Lung (tissue), 17 donors: ENCODE measurements at places on chromosomes 3 and 15. TPM values are rescaled to one million over a fixed set of nuclear protein-coding genes. Genes with fewer than 3 reads are reported as not detected.

DNA sequence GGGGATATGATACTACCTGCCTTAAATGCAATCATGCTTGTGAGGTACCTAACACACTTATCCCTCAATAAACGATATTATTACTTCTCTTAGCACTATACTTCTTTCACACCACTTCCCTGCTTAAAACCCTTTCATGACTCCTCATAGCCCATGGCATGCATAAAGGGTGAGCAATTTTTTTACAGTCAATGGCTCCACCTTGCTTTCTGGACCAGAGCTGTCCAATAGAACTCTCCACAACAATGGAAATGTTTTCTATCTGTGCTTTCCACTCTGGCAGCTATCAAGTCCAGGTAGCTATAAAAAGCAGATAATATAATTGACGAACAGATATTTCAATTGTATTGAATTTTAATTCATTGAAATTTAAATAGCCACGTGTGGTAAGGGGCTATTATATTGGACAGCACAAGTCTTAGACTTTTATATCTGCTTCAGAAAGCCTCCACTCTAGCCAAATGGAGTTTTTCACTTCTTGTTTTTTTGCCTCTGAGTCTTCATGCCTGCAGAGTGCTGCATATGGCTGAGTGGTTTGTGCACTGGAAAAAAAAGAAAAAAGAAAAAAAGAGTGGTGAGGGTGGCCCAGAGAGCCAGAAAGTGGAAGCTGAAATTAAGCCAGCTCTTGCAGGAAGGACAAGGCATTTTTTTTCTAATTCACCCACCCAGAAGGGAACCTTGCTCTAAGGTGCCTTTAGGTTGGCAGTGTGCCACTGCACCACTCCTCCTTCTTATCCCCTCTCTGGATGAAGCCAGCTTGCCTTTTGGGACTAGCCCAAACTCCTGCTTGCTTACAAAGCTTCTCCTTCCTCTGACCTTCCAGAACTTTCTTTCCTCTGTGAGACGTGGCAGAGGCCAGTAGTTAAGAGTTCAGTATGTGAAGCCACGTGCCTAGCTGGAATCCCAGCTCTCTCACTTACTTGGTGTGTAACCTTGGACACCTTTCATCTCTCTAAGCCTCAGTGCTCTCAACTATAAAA, 239.0 kb upstream of the LRTM1 start:
- no peak for DNase-seq

DNA sequence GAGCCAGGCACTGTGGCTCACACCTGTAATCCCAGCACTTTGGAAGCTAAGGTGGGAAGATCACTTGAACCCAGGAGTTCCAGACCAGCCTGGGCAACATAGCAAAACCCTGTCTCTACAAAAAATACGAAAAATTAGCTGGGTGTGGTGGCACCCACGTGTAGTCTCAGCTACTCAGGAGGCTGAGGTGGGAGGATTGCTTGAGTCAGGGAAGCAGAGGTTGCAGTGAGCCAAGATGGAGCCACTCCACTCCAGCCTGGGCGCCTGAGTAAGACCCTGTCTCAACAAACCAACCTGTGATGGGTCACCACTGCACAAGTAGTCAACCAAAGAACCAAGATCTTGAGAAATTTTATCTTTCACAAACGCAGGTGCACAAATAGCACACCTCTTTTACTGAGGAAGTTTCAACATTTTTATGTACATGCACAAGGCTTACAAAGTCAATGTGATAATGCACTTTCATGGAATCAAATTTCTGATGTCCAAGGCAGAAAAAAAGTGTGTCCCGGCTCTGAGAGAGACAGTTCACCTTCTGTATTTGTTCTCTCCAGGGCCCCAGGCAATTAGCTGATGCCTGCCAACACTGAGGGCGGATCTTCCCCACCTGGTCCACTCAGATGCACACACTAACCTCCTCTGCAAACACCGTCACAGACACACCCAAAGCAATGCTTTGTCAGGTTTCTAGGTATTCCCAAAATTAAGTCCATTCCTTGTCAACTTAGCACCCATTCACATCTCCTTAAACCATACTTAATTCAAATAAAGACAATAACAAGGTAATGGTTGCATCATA, 12.4 kb downstream of the ACAA1 start:
- no peak for DNase-seq

- DNase-seq = no peak
These were observed 9.1 kb downstream of the PRRT3 start for GRCh38 chr3:9942934-9943690.

DNA sequence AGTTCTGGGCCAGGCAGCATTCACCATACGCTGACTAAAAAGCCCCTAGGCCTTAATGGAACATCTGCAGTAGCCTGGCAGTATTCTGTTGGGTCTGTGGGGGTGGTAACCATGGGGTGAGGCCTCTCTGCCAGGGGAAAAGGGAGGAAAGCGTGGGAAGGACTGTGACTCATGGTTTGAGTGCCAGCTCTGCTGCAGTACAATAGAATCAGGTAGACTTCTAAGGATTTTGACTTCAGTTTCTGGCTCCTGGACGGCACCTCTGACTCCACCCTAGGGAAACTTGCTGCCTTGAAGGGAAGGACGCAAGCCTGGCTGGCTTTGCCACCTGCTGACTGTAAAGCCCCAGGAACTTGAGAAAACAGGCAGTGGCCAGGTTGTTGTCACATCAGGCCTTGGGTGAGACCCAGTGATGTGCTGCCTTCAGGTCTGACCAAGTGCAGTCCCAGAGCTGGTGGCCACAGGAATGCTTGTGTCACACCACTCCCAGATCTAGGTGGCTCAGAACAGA, 148.6 kb downstream of the SUCNR1 start:
- no peak for DNase-seq

DNA sequence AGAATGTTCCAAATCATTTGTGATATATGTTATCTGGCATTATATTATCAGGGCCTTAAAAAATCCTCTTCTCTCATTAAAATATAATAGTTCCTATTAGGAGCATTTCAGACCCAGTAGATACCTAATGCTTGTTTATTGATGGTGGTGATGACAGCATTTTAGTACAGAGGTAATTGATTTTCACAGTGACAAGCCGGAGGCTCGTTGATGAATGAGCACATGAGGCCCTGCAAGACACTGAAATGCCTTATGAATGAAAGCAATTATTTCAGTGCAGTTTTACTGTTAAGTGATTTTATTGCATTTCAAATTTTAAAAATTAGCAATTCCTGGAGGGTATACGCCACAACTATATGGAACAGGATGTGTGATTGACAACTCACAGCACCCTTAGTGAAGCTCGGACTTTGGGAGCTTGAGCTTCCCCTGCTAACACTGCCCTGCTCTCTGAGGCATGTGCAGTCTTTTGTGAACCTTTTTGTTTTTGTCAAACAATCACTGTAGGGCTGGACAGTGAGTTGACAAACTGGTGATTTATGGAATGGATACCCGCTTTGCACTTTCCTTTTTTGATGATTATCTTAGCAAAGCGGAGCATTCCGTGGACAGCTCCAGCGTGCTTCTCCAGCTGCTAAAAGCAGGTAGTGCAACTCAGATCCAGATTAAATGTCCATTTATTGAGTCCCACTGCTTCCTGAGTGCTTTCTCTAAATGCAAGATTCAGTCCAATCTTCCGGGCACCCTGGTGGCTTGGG, 187.0 kb upstream of the ATP10A start:
- no peak for DNase-seq

GOLGA6A gene
- not detected for polyA plus RNA-seq

CCNB2 gene
- polyA plus RNA-seq = 2.4 TPM

DAPK2 gene
- polyA plus RNA-seq = 40.1 TPM
